ENCODE measurements at places on chromosomes 5 and 9. TPM values are rescaled to one million over a fixed set of nuclear protein-coding genes. Genes with fewer than 3 reads are reported as not detected.

GRCh38 chr5:127031147-127031862 lies 947 bp upstream of the MARCHF3 start:
- peaks cover 19% of the 10 kb centered on the region for H3K4me1 ChIP-seq
- H3K27me3 ChIP-seq, result peaks cover 13% of the 10 kb centered on the region
- no peaks in the 10 kb centered on the region for H3K36me3 ChIP-seq
- DNase-seq, result no peak

- H3K36me3 ChIP-seq, result peaks cover 34% of the 10 kb centered on the region
- H3K27ac ChIP-seq, result no peak overlapping the region
Observed at GRCh38 chr5:157476702-157477408, 16.8 kb downstream of the NIPAL4 start.

DNA sequence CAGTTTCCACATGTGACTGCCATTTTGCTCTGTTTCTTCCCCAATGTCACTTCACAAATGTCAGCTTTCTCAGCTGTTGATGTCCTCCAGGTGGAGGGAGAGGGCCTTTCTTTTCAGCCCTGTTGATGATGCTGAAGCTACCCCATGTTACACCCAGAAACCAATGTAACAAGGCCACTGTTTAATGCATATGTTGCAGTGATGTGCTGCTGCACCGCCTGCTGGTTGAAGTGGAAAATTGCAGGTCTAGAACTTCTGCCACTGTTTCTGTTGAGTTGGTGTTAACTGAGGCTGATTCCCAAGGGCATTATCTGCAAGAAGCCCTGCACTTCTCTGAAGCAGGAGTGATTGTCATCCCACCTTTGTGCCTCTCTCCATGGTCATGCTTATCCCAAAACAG lies 428.4 kb downstream of the KDM4C start:
- no peak overlapping the region for H3K27ac ChIP-seq
- no peak overlapping the region for H3K4me3 ChIP-seq
- H3K4me1 ChIP-seq, result no peaks in the 10 kb centered on the region
- H3K27me3 ChIP-seq, result no peaks in the 10 kb centered on the region
- no peaks in the 10 kb centered on the region for H3K36me3 ChIP-seq

GRCh38 chr5:151014680-151015343 lies 5.6 kb upstream of the GPX3 start:
- peaks cover 17% of the 10 kb centered on the region for H3K4me1 ChIP-seq
- H3K36me3 ChIP-seq, result no peaks in the 10 kb centered on the region
- peak; percentile 71 for DNase-seq
- peak overlapping the region; percentile 74 for H3K27ac ChIP-seq

DNA sequence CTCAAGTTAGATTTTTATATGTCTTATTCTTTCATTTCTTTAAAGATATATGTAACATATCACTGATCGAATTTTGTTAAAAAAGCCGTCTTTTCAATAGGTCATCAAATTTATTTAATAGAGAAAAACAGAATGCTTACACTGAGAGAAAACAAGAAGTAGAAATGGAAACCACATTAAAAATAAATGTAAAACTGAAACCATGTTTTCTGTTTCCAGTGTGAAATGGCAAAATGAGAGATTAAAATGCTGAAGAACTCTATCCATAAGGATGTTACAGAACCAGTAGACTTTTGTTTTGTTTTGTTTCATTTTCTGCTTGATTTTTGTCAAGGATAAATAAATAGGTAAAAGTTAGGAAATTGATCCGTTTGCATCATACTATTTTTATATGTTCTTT lies 210.1 kb downstream of the PRDM9 start:
- no peak for DNase-seq
- H3K27ac ChIP-seq, result no peak overlapping the region
- H3K36me3 ChIP-seq, result no peaks in the 10 kb centered on the region
- no peaks in the 10 kb centered on the region for H3K27me3 ChIP-seq

GRCh38 chr5:35248843-35249780 lies 18.8 kb upstream of the PRLR start:
- H3K4me1 ChIP-seq, result peaks cover 11% of the 10 kb centered on the region
- H3K27me3 ChIP-seq, result no peaks in the 10 kb centered on the region
- no peak overlapping the region for H3K27ac ChIP-seq
- peak; percentile 9 for DNase-seq
- no peaks in the 10 kb centered on the region for H3K36me3 ChIP-seq

GRCh38 chr5:147286296-147286695 lies 51.5 kb downstream of the STK32A start:
- no peaks in the 10 kb centered on the region for H3K27me3 ChIP-seq
- DNase-seq, result no peak
- no peak overlapping the region for H3K4me3 ChIP-seq
- H3K4me1 ChIP-seq, result no peaks in the 10 kb centered on the region

- no peaks in the 10 kb centered on the region for H3K4me1 ChIP-seq
- no peaks in the 10 kb centered on the region for H3K27me3 ChIP-seq
- H3K4me3 ChIP-seq, result no peak overlapping the region
- no peaks in the 10 kb centered on the region for H3K36me3 ChIP-seq
- DNase-seq, result no peak
Observed at GRCh38 chr9:12811935-12812334, 37.1 kb downstream of the LURAP1L start.

DNA sequence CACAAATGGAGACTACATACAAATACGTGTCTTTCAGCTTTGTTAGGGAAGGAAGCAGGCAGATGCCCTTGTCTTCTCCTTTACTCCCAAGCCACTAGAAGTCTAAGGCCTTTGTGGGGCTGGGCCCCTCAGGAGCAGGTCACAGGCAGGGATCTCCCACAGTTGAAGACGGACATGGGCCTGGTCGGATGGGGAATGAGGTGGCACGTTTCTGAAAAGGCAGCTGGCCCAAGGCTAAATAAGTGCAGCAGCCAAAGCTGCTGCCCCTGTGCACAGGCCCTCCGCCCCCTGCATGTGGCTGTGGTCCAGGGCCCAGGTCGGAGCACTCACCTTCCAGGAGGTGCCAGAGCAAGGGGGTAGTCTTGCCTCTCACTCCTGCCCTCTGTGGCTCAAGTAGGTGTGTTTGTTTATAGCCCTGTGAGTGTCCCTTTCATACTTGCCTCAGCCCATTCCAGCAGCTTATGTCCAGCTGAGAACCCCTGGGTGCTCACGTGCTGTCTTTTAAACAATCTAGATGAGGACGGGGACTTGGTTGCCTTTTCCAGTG lies 1.8 kb downstream of the SQSTM1 start:
- DNase-seq, result no peak
- H3K4me3 ChIP-seq, result no peak overlapping the region
- peaks cover 33% of the 10 kb centered on the region for H3K4me1 ChIP-seq
- no peak overlapping the region for H3K27ac ChIP-seq
- H3K27me3 ChIP-seq, result no peaks in the 10 kb centered on the region
- H3K36me3 ChIP-seq, result peaks cover 48% of the 10 kb centered on the region

- peaks cover 29% of the 10 kb centered on the region for H3K36me3 ChIP-seq
- no peak overlapping the region for H3K4me3 ChIP-seq
- peaks cover 38% of the 10 kb centered on the region for H3K4me1 ChIP-seq
- no peak for DNase-seq
- H3K27ac ChIP-seq, result no peak overlapping the region
Observed at GRCh38 chr9:136858452-136858843, 6.3 kb downstream of the MAMDC4 start.

GRCh38 chr9:18343784-18344183 lies 130.2 kb upstream of the ADAMTSL1 start:
- no peaks in the 10 kb centered on the region for H3K27me3 ChIP-seq
- no peak overlapping the region for H3K27ac ChIP-seq
- H3K36me3 ChIP-seq, result no peaks in the 10 kb centered on the region

- no peak overlapping the region for H3K27ac ChIP-seq
- no peaks in the 10 kb centered on the region for H3K36me3 ChIP-seq
- no peak overlapping the region for H3K4me3 ChIP-seq
- H3K4me1 ChIP-seq, result no peaks in the 10 kb centered on the region
Observed at GRCh38 chr9:137970098-137970497, 92.5 kb downstream of the CACNA1B start.

DNA sequence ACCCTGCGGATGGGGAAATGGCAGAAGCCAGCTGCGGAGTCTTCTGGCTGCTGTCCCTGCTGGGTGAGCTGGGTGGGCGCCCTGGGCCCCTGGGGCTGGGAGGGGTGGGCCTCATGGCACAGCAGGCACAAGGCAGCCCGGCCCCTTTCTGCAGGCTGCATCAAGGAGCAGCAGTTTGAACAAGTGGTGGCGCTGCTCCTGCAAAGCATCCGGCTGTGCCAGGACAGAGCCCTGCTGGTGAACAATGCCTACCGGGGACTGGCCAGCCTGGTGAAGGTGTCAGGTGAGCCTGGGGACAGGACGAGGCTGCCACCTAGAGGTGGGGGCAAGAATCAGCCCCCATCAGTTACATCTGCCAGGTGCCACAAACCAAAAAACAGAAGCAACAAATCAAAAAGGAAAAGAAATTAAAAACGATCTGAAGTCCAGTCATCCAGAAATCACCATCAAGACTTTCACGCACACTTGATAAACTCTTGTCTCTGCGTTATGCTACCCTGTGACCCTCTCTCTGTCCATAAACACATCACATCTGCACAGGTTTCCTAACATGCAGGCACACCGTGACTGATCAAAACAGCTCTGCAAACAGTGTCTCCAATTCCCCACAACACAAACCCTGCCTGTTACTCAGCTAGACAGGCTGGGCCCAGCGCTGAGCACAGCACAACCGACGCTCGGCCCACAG lies 13.9 kb downstream of the REXO4 start:
- no peak for DNase-seq
- H3K36me3 ChIP-seq, result peaks cover 57% of the 10 kb centered on the region
- H3K27ac ChIP-seq, result no peak overlapping the region
- no peak overlapping the region for H3K4me3 ChIP-seq
- no peaks in the 10 kb centered on the region for H3K27me3 ChIP-seq

GRCh38 chr9:121613009-121613752 lies 38.3 kb upstream of the DAB2IP start:
- H3K27ac ChIP-seq, result peak overlapping the region; percentile 77
- H3K36me3 ChIP-seq, result no peaks in the 10 kb centered on the region
- H3K27me3 ChIP-seq, result no peaks in the 10 kb centered on the region
- peaks cover 39% of the 10 kb centered on the region for H3K4me1 ChIP-seq

DNA sequence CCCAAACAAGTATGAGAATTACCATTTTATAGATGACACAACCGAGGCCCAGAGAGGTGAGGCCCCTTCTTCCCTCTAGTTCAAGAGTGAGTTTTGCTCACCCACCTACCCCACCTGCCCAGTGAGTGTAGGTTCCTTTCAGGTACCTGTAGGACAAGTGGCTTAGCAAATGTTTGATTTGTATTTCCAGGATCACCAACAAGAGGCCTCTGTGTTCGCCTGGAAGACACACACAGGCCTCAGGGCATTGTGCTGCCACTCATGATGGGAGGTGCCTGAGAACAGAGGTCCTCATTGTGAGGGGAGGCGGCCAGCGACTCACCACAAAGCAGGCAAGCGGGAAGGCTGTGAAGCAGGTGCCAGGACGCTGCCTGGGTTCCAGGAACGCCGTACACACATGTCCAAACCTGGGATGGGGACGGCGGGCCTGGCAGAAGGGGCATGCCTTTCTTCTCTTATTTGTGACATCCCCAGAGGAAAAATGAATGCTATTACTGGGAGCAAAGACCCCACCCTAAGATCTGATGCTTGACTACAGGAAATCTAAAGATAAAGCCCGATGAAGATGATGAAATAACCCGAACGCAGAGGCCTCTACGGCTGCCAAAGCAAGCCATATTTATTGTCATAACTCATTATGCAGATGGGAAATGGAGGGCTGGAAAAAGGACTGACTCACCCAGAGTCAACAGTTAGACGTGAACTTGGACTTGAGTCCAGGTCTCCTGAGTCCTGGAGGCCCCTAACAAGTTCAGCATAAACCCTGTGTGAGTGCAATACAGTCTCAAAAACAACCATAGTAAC lies 60.2 kb upstream of the SLC25A51 start:
- no peak overlapping the region for H3K4me3 ChIP-seq
- no peaks in the 10 kb centered on the region for H3K36me3 ChIP-seq
- peak; percentile 82 for DNase-seq
- no peak overlapping the region for H3K27ac ChIP-seq
- H3K27me3 ChIP-seq, result no peaks in the 10 kb centered on the region

GRCh38 chr9:112032009-112032408 lies 135.4 kb downstream of the UGCG start:
- H3K4me3 ChIP-seq, result no peak overlapping the region
- no peak overlapping the region for H3K27ac ChIP-seq
- H3K27me3 ChIP-seq, result no peaks in the 10 kb centered on the region
- DNase-seq, result no peak
- no peaks in the 10 kb centered on the region for H3K36me3 ChIP-seq

DNA sequence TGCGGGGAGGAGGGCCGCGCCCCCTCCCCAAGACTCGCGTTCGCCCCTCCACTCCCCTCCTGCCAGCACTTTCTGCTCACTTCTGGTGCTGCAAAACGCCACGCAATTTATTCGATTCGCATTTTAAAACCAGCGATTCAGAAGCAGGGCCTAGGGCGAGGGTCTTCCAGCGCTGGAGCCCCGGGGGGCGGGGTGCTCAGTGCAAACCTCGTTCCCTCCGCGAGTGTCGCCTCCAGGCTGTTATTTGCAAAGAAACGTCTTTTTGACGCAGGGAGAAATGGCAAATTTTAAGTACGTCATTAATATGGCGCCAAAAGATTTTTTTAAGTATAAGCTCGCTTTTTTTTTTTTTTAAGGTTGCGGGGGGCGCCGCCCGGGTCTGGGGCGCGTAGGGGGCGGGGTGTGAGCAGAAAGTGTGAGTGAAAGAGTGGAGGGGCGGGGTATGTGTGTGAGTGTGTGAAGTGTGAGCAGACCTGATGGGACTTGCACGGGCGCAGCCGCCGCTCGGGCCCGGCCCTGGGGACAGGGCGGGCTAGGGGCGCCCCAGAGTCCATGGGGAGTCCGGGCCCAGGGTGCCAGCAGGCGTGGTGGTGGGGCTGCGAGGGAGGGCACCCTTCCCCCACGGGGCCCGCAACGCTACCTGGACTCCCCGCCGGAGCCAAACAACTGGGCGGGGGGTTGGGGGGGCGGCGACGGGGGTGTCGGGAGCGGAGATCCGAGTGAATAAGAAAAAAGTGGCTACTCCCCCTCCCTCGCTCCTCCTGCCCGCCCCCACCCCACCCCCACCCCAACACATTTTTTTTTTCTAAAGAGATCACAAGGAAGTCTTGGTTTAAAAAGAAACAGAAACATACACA lies at the start of gene JADE2:
TSS of gene JADE2 (plus strand) at position 845 of the 857 bp plus-strand sequence. CDS start 10,188 bp downstream, outside the sequence.
- H3K27me3 ChIP-seq, result peaks cover 59% of the 10 kb centered on the region
- H3K27ac ChIP-seq, result peak within 1 kb of the TSS; percentile 72
- peak within 1 kb of the TSS; percentile 64 for H3K4me3 ChIP-seq
- DNase-seq, result peak; percentile 81
- no peaks in the 10 kb centered on the region for H3K36me3 ChIP-seq

GRCh38 chr9:83794051-83794450 lies 23.5 kb downstream of the GKAP1 start:
- peaks cover 9% of the 10 kb centered on the region for H3K36me3 ChIP-seq
- H3K27ac ChIP-seq, result no peak overlapping the region
- DNase-seq, result no peak
- no peaks in the 10 kb centered on the region for H3K27me3 ChIP-seq
- no peaks in the 10 kb centered on the region for H3K4me1 ChIP-seq
- no peak overlapping the region for H3K4me3 ChIP-seq

GRCh38 chr5:170590566-170590965 lies 86.7 kb downstream of the KCNIP1 start:
- H3K36me3 ChIP-seq, result no peaks in the 10 kb centered on the region
- peaks cover 2% of the 10 kb centered on the region for H3K27me3 ChIP-seq
- H3K4me3 ChIP-seq, result no peak overlapping the region

Gene NAIP
- total RNA-seq, result 10.7 TPM

Gene ZNF346
- total RNA-seq, result 16.4 TPM

Gene OBP2B
- total RNA-seq, result not detected

Gene FAM221B
- total RNA-seq, result not detected

Gene ENG
- total RNA-seq, result 9.3 TPM

Gene FBP2
- 105 TPM for total RNA-seq

Gene PCDHA13
- total RNA-seq, result 0.04 TPM

Gene APBA1
- total RNA-seq, result 7.8 TPM

Gene CDO1
- total RNA-seq, result 19.1 TPM

Gene IL13
- not detected for total RNA-seq
